ENCODE measurements at places on chromosomes 4 and X.
A peak's percentile ranks its signal among the peaks of the same experiment; 100 is the strongest.

- H3K27ac ChIP-seq: no peak overlapping the region
- no peaks in the 10 kb centered on the region for H3K36me3 ChIP-seq
- H3K4me3 ChIP-seq: no peak overlapping the region
- no peaks in the 10 kb centered on the region for H3K4me1 ChIP-seq
- peak; percentile 18 for DNase-seq
Measured at GRCh38 chrX:48107717-48108116, 22.7 kb upstream of the SPACA5B start.

- no peak for DNase-seq
- H3K36me3 ChIP-seq: no peaks in the 10 kb centered on the region
- H3K4me3 ChIP-seq: no peak overlapping the region
- no peaks in the 10 kb centered on the region for H3K27me3 ChIP-seq
- H3K27ac ChIP-seq: no peak overlapping the region
- no peaks in the 10 kb centered on the region for H3K4me1 ChIP-seq
Measured at GRCh38 chrX:139058831-139059495, 347.4 kb upstream of the FGF13 start.

- H3K27me3 ChIP-seq: no peaks in the 10 kb centered on the region
- DNase-seq: no peak
- H3K36me3 ChIP-seq: no peaks in the 10 kb centered on the region
- H3K27ac ChIP-seq: no peak overlapping the region
- H3K4me3 ChIP-seq: no peak overlapping the region
Measured at GRCh38 chrX:103513067-103513466, 6.2 kb downstream of the RAB40A start.

DNA sequence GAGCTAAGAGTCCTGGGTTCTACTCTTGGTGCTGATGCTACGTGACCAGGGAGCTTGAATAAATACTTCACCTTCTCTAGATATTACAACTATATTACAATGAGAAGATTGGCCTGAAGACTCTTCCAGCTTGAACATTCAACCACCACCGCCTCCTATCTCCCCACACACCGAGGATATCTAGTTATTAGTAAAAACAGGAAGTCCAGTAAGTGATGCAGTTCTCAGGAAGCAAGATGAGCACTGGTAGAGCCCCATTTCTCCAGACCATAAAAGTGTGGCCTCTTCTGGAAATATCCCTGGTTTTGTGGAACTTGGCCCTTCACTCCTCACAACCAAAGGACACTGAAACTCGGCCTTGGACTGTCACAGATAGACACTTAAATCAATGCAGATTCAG, 18.5 kb downstream of the PJA1 start:
- H3K4me3 ChIP-seq: no peak overlapping the region
- H3K36me3 ChIP-seq: no peaks in the 10 kb centered on the region
- H3K4me1 ChIP-seq: no peaks in the 10 kb centered on the region
- no peak for DNase-seq
- no peaks in the 10 kb centered on the region for H3K27me3 ChIP-seq
- H3K27ac ChIP-seq: no peak overlapping the region

DNA sequence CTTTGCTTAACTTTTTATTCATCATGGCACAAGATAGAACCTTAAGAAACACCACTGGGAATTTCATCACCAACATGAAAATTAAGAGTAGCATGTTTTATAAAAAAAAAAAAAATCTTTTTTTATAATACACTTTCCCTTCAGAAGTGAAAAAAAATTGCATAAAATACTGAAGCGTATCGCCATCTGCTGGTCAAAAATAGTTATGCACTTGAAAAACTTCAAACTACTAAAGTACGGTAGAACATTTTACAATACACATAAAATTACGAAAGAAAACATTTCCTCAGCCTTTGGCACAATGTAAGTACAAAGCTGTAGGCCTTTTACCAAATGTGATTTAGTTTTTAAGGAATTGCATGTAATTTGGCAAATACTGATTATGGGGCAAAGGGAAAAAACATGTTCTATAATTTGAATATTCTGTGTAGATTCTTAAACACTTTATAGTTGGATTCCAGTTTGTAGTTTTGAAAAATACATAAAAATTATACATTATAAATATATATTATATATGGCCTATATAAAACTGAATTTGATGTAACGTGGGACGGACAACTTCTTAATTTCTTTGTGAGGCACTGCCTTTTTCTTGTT, 26.5 kb downstream of the HCCS start:
- no peaks in the 10 kb centered on the region for H3K36me3 ChIP-seq
- H3K4me1 ChIP-seq: no peaks in the 10 kb centered on the region
- H3K27me3 ChIP-seq: no peaks in the 10 kb centered on the region
- H3K27ac ChIP-seq: no peak overlapping the region

DNA sequence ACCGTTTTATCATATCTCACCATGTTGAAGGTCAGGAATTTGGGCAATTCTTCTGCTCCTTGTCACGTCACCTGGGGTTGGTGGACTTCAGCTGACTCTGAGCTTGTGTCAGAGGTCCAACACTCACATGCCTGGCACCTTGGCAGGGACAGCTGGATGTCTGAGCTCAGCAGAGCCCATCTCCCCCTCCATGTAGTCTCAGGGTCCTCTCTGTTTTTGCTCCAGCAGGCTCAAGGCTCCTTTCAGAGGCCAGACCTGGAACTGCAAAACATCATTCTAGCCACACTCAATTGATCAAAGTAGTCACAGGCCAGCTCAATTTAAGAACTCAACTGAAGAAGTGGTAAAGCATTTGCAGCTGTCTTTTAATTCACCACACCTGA, 45.4 kb downstream of the EDNRA start:
- H3K27me3 ChIP-seq: no peaks in the 10 kb centered on the region
- no peaks in the 10 kb centered on the region for H3K36me3 ChIP-seq
- no peaks in the 10 kb centered on the region for H3K4me1 ChIP-seq

DNA sequence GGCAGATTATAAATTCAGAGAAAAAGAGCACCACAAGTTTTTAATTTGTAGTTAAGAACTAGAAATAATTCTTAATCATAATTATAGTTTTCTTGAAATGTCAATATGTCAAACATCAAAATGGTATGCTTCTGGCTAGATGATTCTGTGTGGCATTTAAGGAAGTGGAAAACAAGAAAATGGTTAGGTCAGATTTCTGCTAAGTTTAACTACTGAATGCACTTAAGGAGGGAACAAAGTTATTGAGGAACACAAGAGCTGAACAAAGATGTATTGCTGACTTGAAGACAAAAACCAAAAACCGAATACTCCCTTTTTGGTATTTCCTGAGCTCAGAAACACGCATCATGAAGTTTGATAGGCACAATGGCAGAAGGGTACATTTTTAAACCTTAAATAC, 58.7 kb upstream of the GPR34 start:
- H3K4me3 ChIP-seq: no peak overlapping the region
- no peaks in the 10 kb centered on the region for H3K27me3 ChIP-seq
- H3K4me1 ChIP-seq: no peaks in the 10 kb centered on the region
- H3K27ac ChIP-seq: no peak overlapping the region
